NCI-H1436 (cell line): ENCODE measurements at places on chromosomes 5 and 9.

DNA sequence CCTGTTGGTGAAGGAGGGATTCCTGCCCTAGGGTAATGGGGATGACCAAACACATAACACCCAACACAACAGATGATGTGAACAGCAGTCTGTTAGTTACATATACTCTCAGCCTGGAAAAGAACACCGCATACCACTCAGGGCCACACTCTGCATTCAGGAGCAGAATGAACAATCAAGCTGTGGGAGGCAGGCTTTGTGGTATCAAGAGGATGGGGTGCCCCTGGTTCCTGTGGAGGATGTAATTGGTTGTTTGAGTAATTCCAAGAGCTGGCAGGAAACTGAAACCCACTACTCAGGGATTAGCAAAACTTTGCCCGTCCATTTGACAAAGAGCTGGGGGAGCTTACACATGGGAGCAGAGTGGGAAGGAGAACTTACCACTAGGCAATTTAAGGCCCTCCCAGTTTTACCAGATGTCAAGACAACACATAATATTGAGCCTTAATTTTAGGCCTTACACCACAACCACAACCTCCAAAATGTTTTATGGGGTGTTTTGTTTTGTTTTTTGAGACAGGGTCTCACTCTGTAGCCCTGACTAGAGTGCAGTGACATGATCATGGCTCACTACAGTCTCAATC is 15.6 kb upstream of the PRKAA1 start:
- DNase-seq: no peak

GRCh38 chr5:176447591-176447977 is 601 bp upstream of the FAF2 start:
- no peak for DNase-seq

DNA sequence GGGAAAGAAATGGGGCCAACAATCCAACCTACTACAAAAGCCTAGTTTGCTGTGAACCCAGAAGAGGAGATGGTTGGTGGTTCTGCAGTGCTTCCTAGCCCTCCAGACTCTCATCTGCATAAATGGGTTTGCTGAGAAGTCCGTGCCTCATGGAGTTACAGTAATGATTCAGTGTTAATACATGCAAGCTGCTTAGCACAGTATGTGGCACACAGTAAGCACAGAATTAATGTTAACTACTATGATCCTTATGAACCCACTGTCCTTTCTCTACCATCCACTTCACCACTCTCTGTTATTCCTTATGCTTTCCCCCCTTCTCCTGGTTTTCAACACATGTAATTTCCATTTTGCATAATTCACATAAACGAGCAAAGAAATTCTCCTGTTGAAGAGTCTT is 100.0 kb downstream of the ACTBL2 start:
- DNase-seq: no peak

- DNase-seq: no peak
These were observed 763 bp downstream of the TJP2 start for GRCh38 chr9:69174616-69175463.

DNA sequence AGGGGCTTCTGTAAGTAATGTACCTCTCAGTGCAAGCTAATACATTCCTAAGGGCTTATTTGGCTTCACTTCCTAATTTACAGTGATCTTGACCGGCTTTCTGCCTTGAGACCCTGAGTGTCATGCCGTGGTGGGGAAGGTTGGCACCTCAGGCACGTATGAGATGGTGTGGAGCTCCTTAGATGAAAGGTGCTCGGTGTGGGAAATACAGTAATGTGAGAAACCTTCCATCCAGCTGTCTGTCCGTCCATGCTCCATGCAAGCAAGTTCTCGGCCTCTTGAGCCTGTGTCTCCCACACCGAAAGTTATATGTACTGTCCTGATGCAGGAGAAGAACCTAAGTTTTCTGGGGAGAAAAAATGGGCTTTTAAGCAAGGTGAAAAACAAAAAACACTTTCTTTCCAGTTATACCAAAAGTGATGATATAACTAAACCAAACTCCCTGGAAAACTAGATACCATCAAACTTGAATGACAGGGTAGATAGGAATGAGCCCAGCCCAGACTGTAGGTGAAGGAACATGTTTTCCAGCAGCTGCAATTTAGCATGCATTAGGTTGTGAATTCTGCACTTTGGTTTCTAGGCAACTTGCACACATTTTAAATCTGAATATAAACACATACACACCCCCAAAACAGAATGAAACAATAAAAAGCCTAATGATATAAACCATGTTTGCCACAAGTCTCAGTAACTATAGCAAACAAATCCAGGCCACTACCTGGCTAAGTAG is 279.6 kb downstream of the FANCC start:
- DNase-seq: no peak

- no peak for DNase-seq
These were observed 21.3 kb downstream of the PRRX2 start for GRCh38 chr9:129686736-129687135.

DNA sequence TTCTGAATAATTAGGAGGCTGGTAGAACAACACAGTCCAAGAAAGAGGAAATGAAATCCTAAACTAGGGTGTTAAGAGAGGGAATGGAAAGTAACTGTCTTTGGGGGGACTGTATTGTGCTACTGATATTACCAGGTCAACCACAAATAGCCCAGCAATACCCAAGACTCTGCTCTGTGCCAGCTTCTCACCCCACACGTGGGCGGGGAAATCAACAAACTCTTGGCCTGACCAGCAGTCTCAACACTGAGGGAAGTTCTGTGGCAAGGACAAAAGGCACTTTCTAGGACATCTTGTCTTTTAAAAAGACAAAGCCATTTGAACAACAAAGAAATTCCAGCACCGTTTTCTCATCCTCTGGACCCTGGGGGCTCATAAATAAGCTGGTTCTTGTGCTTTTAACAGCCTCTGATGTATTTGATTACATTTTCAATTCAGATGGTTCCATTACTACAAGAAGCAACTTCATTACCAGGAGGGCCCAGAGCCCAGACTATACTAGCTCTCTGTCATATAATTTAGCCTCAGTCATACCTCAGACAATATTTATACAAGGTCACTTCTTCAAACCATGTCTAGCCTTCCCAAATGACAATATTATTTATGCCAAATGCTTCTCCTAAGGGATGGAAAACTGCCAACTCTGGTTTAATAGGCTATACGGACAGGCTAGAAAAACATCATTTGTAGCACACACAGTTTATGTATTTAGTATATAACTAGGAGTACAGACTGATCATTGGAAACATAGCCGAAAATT is 297.8 kb downstream of the CWC27 start:
- no peak for DNase-seq

- no peak for DNase-seq
These were observed 127.9 kb downstream of the EFNA5 start for GRCh38 chr5:107542831-107543231.

GRCh38 chr9:124551472-124552272 is 44.5 kb upstream of the NR5A1 start:
- DNase-seq: no peak

DNA sequence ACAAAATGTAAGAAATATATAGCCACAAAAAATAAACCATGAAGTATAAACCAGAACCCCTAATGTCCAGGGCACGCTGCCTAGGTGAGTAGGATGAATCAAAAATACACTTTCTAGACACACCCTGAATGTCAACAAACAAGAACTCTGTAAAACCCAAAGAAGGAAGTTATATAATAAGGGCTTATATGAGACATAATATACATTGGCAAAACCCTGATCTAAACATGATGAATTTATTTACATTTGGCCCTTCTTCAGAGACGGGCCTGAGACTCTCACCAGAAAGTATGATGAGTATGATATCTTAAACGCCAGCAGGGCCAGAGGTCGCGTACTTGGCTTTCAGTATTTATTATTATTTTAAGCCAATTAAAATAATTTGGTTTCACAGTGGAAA is 125.1 kb upstream of the FST start:
- no peak for DNase-seq

- no peak for DNase-seq
These were observed 94.5 kb downstream of the PJA2 start for GRCh38 chr5:109315245-109315644.

GRCh38 chr5:74222806-74223205 is 417.7 kb downstream of the ENC1 start:
- no peak for DNase-seq

DNA sequence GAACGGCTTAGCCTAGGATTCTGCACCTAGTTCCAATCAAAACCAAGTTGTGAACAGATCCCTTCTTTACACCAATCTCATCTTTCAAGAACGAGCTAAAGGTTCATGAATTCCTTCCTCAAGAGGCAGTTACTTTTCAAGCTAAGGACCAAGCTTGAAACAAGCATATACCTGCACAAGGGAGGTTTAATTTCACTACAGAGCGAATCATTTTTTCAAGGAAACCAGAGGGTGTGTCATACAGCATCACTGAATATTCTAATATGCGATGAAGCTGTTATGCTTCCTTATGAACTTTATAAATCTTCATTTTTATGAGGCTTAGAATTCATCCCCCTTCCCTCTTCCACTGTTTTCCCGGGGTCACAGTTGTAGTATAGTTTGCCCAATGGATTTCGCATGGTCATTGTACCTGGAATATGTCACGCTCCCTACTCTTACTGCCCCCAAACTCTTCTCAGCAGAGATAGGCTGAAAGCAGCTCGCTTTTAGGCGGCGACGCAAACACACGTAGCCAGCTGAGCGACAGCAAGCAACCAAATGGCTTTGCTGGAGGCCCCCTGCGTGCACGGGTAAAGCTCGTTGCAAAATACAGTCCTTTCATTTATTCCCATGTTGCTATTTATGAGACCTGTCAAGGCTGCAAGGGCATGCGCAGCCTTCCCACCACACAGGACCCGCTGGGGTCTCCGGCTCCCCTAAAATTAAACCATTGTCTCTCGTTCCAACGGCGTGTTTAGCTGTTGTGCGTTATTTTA is 832 bp downstream of the LMBRD2 start:
- DNase-seq: no peak

- no peak for DNase-seq
These were observed 69.5 kb upstream of the ELL2 start for GRCh38 chr5:96031180-96031579.

DNA sequence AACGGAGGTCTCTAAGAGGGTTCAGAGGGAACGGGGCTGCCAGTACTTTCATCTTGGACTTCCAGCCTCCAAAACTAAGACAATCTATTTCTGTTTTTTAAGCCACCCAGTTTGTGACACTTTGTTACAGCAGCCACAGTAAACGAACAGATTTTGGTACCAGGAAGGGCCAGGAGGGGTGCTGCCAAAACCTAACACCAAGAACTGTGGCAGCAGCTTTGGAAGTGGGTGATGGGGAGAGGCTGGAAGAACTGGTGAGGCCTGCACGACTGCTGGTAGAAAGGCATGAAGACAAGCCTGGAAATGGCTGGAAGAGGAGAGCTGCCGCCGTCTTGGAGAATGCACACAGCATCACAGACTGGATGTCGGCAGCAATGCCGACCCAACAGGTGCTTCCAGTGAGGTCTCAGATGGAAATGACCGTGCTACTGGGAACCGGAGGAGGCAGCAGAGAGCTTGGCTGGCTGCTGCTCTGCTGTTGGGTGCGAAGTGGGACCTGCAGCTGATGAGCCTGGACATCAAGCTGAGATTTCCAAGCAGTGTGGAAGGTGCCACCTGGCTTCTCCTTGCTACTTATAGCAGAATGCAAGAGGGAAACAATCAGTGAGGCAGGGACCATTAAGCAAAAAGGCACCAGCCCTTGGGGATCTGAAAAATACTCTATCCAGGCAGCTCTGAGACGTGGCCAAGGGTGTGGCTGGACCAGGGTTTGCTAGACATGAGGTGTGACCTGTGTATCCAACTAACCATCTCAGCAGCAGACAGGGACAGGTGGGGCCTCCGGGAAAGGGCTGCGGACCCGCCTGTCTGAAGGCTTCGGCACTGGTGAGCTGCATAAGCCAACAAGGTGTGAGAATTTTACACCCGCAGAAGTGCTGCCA is 4.7 kb upstream of the TMEM210 start:
- no peak for DNase-seq

DNA sequence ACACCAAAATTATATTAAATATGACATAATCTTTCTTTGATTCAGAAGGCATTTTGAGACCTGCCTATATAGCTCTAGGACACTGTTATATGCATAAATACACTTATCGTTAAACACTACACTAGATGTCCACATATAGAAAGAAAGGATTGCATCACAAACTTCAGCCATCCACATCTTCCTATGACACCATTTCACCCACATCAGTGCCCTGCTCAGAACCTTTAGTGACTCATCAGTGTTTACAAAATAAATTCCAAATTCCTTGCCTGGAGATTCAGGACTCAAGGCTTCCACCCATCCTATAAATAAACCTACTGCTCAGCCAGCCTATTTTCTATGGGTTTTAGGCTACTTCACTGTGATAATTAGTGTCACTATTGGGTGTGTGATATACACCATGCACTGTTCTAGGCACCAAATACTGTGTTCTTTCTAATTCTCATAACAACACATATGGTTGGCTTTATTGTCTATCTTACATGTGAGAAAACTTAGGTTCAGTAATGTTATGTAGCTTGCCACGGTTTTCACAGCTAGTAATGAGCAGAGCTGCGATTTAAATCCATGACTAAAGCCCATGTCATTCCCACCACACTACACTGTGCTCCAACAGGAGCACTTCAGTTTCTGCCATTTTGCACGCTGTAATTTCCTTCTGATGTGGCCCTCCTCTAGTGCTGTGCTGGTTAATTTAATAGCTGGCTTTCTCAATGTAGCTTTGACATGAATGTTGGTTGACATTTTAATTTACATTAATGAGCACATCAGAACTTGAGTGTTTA is 103.3 kb downstream of the SREK1 start:
- DNase-seq: no peak

GRCh38 chr9:515665-516064 is 301.0 kb downstream of the DOCK8 start:
- DNase-seq: no peak

GRCh38 chr9:11805969-11806368 is 887.2 kb upstream of the TYRP1 start:
- DNase-seq: no peak

GRCh38 chr5:122385808-122386207 is 73.8 kb downstream of the SNCAIP start:
- no peak for DNase-seq

GRCh38 chr5:102289251-102289899 is 6.7 kb downstream of the SLCO4C1 start:
- no peak for DNase-seq

GRCh38 chr9:117992006-117992405 is 287.8 kb downstream of the TLR4 start:
- DNase-seq: peak; percentile 26

DNA sequence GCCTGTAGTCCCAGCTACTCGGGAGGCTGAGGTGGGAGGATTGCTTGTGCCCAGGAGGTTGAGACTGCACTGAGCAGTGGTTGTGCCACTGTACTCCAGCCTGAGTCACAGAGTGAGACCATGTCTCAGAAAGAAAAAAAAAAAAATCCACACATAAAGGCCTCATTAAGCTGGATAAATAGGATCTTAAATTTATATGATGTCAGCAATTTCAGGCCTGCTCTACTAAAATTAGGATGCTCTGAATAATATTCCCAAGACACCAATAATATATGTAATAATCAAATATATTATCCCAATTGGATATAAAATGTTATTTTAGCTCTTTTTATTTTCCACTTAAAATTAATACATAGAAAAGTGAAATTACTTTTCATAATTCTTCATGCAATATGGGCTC is 43.6 kb downstream of the NLN start:
- DNase-seq: no peak
